Thyroid gland (tissue), 4 donors: ENCODE measurements at places on chromosomes 7 and 10. TPM values are rescaled to one million over a fixed set of nuclear protein-coding genes. Genes with fewer than 3 reads are reported as not detected.

The FXYD4 gene
- total RNA-seq = not detected

DNA sequence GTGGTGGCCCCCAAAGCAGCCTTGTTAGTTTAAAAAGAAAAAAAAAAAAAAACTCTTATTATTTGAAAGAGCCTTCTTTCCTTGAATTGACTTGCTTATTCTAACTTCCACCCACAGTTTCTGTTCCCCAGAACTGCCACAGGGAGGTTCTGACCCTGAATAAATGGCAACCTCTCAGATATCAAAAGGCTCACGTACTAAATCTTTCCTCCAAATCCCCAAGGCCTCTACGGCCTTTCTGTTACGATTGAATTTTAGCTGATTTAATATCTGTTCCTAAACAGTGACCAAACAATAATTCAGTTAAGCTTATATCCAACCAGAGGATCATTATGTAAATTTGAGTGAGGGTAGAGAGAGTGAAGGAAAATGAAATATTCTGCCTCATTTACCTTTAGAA is 482.8 kb downstream of the GFRA1 start:
- no peaks in the 10 kb centered on the region for H3K36me3 ChIP-seq
- no peak for DNase-seq
- H3K27me3 ChIP-seq = no peaks in the 10 kb centered on the region
- no peak overlapping the region for H3K4me3 ChIP-seq
- no peak overlapping the region for H3K27ac ChIP-seq

GRCh38 chr7:157426463-157427301 is 89.9 kb downstream of the DNAJB6 start:
- peaks cover 3% of the 10 kb centered on the region for H3K4me1 ChIP-seq
- H3K4me3 ChIP-seq = no peak overlapping the region
- no peaks in the 10 kb centered on the region for H3K36me3 ChIP-seq
- no peak for DNase-seq
- H3K27ac ChIP-seq = no peak overlapping the region
- no peaks in the 10 kb centered on the region for H3K27me3 ChIP-seq

The CHCHD2 gene
- total RNA-seq = 391 TPM
